A172 (cell line): ENCODE measurements at places on chromosomes 11 and 22. TPM values are rescaled to one million over a fixed set of nuclear protein-coding genes. Genes with fewer than 3 reads are reported as not detected.
A peak's percentile ranks its signal among the peaks of the same experiment; 100 is the strongest.

GRCh38 chr11:102109896-102110760 is at the start of gene YAP1:
Gene YAP1, plus strand, starts transcription at chr11:102110447. Its CDS starts 402 bp downstream, at chr11:102110849.
- peak; percentile 62 for DNase-seq

DNA sequence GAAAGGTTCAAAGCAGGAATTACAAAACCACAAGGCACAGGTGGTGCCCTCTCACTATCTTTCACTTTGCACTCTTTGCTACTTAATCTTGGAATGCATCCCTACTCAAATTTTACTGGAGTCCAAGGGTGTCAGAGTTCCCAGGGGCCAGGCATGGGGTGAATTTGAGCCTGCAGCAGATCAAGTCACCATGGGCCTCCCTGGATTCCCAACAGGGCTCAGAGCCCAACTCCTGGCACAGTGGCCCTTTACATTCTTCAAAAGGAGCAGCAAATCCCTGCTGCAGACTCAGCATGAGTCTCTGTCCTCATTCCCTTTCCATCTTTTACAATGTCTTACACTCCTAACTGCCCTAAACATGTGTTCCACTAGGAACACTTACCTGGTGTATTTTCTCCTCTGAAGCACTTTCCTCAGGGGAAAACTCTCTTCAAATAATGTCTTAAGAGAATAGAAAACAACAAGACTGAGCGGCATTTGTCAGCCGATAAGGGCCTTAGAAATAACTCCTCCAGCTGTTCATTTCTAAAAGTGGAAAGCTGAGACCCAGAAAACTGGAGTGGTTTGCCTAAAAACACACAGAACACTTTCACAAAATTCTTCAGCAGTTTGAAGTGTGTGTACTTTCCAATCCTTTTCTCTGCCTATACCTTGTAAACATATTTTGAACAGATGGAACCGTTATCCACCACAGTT is 596.0 kb downstream of the INSC start:
- no peak for DNase-seq

DNA sequence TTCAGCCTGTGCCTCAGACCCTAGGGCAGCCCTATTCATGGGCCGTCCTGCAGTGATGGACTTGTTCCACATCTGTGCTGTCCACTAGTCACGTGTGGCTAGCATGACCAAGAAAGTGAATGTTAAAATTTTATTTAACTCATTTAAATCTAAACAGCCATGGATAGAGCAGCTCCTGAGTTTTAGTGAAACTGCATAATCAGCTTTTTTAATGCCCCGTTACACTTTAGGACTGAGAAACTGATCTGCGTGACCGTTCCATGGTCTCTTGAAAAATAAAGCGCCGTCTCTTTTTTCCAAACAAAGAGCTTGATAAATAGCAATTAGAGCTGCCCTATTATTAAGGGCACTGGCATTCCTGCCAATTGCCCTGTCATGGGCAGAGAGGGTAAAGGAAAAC is 76.5 kb upstream of the SNX19 start:
- no peak for DNase-seq

DNA sequence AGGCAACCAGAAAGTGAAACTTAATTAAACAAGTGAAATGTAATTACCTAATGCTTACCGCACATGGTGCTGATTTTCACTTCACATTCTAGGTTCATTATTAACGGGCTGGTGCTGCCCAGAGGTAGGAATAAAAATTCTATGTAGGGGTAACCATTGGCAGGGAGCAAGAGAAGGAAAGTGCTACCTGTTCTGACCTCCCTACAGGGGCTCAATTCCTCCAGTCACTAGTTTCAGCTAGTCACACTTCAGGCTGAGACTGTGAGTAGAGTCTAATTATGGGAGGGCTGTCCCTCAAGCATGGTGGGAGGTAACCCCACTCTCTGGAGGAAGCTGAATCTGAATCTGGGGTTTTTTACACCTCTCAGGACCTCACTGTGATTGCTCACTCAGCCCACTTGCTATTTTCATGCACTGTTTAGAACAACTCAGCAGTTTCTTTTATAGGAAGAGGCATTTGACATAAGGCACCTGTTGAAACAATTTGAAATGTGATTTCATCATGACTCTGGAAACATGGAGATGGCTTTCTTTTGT is 75.4 kb downstream of the MAML2 start:
- no peak for DNase-seq

DNA sequence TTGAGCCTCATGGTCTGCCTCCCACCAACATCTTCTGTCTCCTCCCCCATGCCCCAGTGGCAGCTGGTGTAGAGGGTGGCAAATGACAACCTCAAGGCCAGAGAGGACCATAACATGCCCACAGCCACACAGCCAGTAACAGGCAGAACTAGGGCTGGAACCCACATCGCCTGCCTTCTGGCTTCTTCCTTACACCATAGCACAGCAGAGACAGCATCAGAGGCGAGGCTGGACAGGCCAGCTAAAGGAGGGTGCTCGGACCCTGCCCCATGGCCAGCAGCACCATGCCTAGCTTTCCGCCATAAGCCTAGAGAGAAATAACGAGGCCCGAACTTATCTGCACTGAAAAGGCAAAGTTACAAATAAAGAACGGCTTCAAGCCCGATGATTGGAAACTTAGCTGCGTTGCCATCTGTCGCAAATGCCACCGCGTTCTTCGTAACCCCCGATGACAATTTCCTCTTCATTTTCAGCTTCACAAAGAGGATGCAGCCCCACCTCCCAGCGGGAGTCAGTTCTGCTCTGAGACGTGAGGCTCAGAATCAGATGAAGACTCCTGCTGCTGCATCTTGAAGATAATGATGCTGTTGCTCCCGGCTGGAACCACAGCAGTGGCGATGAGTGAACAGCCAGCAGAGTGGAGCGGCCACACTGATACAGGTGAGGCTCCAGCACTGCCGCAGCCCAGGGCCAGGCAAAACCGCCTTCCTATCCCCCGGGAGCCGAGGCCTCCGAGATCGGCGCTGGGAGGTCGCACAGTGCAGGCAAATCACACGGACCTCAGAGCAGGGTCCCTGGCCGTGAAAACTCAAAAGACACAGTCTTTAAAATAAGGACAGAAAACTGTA is 73.8 kb upstream of the RTL6 start:
- DNase-seq = no peak

The SHISA8 gene
- total RNA-seq = not detected in 2 replicates

The RHOD gene
- 14.6 and 22.8 TPM in 2 replicates for total RNA-seq
